Suprapubic skin (tissue), 4 donors: ENCODE measurements at places on chromosomes 6 and 20. TPM values are rescaled to one million over a fixed set of nuclear protein-coding genes. Genes with fewer than 3 reads are reported as not detected.

The NCOA5 gene
- 23.2 TPM for total RNA-seq

GRCh38 chr6:129659590-129660345 is 50.2 kb downstream of the ARHGAP18 start:
- no peak for DNase-seq

DNA sequence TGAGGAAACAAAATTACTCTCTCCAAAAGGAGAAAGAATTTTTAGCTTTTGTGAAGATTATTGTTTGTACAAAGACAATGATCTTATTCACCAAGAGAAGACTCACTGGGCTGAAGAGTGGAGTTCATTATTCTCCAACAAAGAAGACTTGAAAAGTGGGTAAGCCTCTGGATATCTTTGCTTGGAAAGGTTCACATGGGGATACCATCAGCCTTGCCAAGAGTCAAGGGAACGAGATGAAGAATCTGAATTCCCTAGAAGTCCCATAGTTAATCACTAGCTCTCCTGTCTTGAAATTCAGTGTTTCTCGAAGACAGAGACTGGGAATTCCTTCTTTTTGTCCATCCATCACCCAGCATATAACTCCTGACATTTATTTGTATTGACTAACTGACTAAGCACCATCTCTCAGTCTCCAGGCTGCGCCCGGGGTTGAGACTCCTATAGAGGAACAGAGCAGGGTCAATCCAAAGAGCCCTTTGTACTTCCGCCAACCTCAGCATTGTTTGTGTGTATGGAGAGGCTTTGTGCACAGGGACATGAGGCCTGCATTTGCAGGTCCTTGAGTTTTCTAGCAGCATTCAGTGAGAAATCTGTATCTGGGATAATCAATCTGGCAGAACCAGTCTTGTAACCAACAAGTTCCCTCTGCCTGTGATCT is 461.9 kb downstream of the KIF16B start:
- DNase-seq, result no peak

DNA sequence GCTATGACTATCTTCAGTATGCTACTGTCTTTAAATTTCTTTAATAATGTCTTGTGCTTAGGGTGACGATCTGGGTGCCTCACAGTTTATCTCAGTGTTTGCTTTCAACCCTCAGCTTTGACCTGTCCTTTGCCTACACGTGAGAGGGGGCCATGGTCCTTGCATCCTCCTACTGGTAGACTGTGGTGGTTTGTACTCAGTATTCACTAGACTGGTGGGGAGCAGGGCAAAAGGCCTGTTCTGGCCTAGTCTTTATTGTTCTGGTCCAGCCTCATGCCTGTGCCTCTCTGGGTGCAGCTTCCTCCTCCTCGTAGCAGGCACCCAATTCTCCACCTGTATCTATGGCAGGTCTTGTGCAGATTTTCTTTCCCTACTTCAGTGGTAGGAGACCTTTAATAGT is 354.9 kb downstream of the CD109 start:
- DNase-seq, result no peak

GRCh38 chr6:106939208-106939607 is 35.3 kb downstream of the CD24 start:
- no peak for DNase-seq

- DNase-seq, result no peak
These were observed 129.8 kb upstream of the TIAM2 start for GRCh38 chr6:154865291-154865690.

The ZSCAN23 gene
- total RNA-seq, result 4.8 TPM
